ENCODE measurements at places on chromosomes 16 and 17. TPM values are rescaled to one million over a fixed set of nuclear protein-coding genes. Genes with fewer than 3 reads are reported as not detected.
A peak's percentile ranks its signal among the peaks of the same experiment; 100 is the strongest.

DNA sequence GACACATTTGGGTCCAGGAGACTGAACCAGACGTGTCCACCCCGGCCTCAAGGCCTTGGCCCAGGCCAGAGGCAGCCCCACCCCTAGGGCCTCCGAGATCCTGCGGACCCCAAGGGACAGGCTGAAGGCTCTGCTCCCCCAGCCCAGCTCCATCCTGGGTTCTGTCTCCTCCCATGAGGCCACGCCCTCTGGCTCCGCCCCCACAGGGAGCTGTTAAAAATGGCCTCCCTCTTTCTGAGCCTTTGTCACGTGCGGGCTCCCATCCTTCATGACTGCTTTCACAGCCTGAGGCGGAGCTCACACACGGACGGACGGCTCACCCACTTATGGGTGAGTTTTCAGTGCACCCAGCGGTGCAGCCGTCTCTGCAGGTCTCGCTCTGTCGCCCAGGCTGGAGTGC lies 6.5 kb upstream of the CACNA1H start:
- no peak for DNase-seq
- H3K4me1 ChIP-seq, result no peaks in the 10 kb centered on the region
- H3K27ac ChIP-seq, result no peak overlapping the region
- H3K27me3 ChIP-seq, result peaks cover 4% of the 10 kb centered on the region
- H3K4me3 ChIP-seq, result no peak overlapping the region

DNA sequence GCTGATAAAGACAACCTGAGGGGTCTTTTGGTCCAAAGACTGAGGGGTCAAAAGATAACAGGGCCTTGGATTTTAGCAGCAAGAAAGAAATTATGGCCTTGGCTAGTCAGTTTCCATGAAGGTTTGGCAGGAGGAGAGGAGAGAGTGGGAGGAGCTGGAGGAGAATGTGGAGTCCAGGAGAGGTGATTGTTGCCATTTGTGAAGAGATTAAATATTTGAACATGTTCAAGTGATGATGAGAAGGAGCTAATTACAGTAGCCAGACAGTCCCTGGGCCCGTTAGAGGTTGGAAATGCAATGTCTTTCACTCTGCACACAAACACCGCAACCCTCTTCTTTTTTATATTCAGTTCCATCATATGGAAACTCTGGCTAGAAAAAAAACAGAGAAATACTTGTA lies 68.6 kb downstream of the TNRC6C start:
- no peak overlapping the region for H3K27ac ChIP-seq
- H3K4me1 ChIP-seq, result peaks cover 7% of the 10 kb centered on the region
- H3K36me3 ChIP-seq, result peaks cover 8% of the 10 kb centered on the region
- no peak for DNase-seq
- H3K27me3 ChIP-seq, result no peaks in the 10 kb centered on the region

DNA sequence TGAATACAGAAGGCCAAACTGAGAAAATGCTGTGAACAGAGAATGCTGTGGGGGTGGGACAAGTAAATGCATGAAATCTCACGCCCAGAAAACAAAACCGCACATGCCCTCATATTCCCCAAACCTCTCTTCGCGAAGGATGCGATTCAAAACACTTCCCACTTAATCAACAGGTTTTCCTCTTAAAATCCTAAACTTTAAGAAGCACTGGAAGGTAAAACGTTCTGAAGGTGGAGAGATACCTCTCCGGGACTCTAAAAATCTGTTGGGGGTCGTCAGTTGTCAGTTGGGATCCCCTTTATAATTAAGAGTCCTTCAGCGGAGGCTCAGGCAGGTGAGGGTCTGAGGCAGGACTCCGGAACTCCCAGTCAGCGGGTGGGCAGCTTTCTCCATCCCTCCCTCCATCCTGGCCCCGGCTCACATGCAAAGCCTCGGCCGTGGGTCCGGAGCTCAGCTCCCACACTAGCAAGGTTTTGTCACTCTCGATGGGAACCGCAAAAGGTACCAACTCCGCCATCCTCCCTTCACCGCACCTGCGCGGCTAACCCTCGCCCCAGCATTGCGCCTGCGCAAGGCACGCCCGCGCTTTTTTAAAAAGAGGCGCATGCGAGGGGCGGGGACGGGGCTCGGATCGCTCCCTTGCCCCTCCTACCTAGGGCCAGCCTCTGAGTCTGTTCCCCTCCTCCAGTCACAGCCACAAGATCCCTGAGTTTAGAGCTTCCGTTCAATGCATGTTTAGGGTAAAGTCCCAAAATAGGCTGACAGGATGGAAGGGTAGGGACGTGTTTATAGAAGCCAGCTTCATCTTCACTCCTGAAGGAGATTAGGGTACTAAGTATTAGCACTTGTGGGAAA lies at the start of gene RDM1:
TSS of gene RDM1 (minus strand) at position 563 of the 855 bp plus-strand sequence. CDS start at position 517, 46 bp downstream.
- peak within 1 kb of the TSS; percentile 88 for H3K4me3 ChIP-seq
- DNase-seq, result peak; percentile 89
- peak within 1 kb of the TSS; percentile 90 for H3K27ac ChIP-seq
- peaks cover 29% of the 10 kb centered on the region for H3K4me1 ChIP-seq
- H3K27me3 ChIP-seq, result peaks cover 18% of the 10 kb centered on the region
- H3K36me3 ChIP-seq, result peaks cover 5% of the 10 kb centered on the region

DNA sequence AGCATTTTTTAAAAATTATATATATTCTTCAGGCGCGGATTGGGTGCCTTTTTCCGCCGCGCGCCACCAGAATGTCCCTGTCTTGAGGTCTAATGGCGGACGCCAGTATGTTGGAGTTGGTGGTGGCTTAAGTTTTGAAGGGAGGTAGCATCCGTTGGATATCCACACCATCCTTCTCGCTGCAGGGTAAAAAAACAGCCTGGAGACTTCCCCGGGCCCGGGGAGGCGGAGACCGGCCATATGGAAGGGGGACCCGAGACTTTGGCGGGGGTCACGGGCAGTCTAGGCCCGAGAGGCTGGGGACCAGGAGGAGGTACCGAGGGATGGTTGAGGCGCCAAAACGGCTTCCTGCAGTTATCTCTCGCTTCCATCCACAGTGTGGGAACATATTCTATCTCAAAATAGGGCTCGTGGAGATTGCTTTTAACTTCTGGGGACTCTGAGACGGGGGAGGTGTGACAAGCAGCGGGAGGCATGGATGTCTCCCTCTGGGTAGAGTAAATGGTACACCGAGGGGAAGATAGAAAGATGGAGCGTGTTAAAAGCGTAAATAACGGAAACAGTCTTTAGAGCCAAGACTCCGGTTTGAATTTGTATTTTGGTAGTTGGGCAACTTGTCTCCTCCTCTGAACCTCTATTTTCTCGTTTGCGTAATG lies at the start of gene SF3B3:
TSS of gene SF3B3 (plus strand) at position 74 of the 656 bp plus-strand sequence. CDS start 2,841 bp downstream, outside the sequence.
- H3K4me1 ChIP-seq, result peaks cover 56% of the 10 kb centered on the region
- H3K27ac ChIP-seq, result peak within 1 kb of the TSS; percentile 97
- DNase-seq, result peak; percentile 68

ATP2C2 gene
- total RNA-seq, result not detected

LRRC45 gene
- 37.6 TPM for total RNA-seq

- H3K4me1 ChIP-seq, result no peaks in the 10 kb centered on the region
- no peak overlapping the region for H3K27ac ChIP-seq
- H3K27me3 ChIP-seq, result no peaks in the 10 kb centered on the region
Observed at GRCh38 chr17:9484789-9485188, 90.8 kb downstream of the STX8 start.

GRCh38 chr16:75345711-75346110 lies 87.6 kb downstream of the CFDP1 start:
- H3K4me1 ChIP-seq, result no peaks in the 10 kb centered on the region
- no peak for DNase-seq
- H3K36me3 ChIP-seq, result peaks cover 9% of the 10 kb centered on the region
- no peak overlapping the region for H3K4me3 ChIP-seq
- no peak overlapping the region for H3K27ac ChIP-seq
- H3K27me3 ChIP-seq, result peaks cover 3% of the 10 kb centered on the region

DNA sequence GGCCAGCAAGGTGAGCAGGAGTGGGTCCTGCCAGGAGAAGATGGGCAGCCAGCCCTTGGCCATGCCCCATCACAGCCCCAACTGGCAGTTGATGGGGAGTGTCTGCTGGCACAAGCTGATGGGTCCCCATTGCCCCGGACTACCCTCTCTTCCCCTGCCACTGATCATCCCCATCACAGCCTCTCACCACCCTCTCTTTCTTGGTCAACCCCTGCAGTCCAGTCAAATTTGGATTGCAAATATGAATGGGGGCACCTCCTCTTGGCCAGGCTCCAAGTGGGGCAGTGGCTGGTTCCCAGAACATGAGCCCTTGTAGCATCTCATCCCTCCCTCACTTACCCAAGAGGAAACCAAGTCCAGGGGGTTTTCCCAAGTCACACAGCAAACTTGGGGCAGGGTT lies 17.4 kb downstream of the SEZ6 start:
- H3K27ac ChIP-seq, result no peak overlapping the region
- no peaks in the 10 kb centered on the region for H3K36me3 ChIP-seq
- no peak for DNase-seq
- peaks cover 2% of the 10 kb centered on the region for H3K4me1 ChIP-seq
- no peak overlapping the region for H3K4me3 ChIP-seq

DNA sequence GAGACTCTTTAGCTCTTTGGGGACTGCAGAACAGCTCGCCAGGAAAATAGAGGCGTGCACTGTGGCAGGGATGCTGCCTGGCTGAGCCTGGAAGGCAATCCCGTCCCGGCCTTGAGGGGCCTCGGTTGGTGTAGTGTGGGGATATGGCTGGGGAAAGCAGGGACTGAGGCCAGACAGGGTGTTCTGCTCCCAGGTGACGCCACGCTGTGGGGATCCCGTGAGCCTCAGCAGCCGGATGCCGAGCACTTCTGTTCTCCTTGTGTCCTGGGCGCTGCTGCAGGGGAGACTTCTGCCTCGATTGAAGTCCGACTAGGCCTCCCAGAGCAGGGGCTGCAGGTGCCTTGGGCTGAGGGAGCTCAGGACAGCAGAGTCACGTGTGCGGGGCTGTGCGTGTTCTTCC lies 72.6 kb downstream of the BANP start:
- H3K27ac ChIP-seq, result peak overlapping the region; percentile 65
- H3K4me1 ChIP-seq, result peaks cover 7% of the 10 kb centered on the region
- DNase-seq, result no peak
- no peaks in the 10 kb centered on the region for H3K27me3 ChIP-seq

NUPR1 gene
- not detected for total RNA-seq

FKBP10 gene
- 1.1 TPM for total RNA-seq

KRTAP4-9 gene
- total RNA-seq, result not detected

TXNL4B gene
- total RNA-seq, result 25.1 TPM

GRCh38 chr16:88455610-88456355 lies 2.7 kb downstream of the ZFPM1 start:
- peak overlapping the region; percentile 83 for H3K4me3 ChIP-seq
- peaks cover 34% of the 10 kb centered on the region for H3K4me1 ChIP-seq
- H3K27ac ChIP-seq, result peak overlapping the region; percentile 93
- peaks cover 3% of the 10 kb centered on the region for H3K27me3 ChIP-seq

GRCh38 chr16:54927125-54928015 lies 3.3 kb upstream of the IRX5 start:
- peaks cover 5% of the 10 kb centered on the region for H3K36me3 ChIP-seq
- H3K27me3 ChIP-seq, result peaks cover 62% of the 10 kb centered on the region
- H3K4me1 ChIP-seq, result peaks cover 21% of the 10 kb centered on the region

CD7 gene
- total RNA-seq, result 454 TPM

- H3K36me3 ChIP-seq, result peaks cover 10% of the 10 kb centered on the region
- H3K4me3 ChIP-seq, result no peak overlapping the region
- peaks cover 73% of the 10 kb centered on the region for H3K4me1 ChIP-seq
- DNase-seq, result no peak
- H3K27me3 ChIP-seq, result no peaks in the 10 kb centered on the region
Observed at GRCh38 chr17:40597156-40597555, 31.9 kb upstream of the CCR7 start.

- peak overlapping the region; percentile 3 for H3K4me3 ChIP-seq
- peaks cover 9% of the 10 kb centered on the region for H3K4me1 ChIP-seq
Observed at GRCh38 chr17:50361561-50362480, 11.2 kb downstream of the MRPL27 start.

DNA sequence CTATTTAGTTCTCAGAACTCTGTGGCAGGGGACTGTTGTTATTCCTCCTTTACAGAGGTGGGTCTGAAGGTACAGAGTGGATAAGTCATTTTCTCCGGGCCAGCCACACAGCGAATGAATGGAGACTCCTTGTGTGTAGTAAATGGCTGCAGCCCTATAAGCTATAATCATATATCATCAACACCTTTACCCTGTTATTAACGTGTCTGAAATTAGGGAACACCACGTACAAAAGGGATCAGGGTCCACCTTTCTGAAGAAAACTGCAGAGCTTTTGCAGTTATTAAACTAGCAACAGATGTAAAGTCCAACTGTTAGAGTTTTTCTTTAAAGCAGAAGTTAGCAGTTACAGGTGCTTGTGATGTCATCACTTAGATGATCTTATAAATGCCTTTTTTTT lies 696.7 kb downstream of the MAF start:
- no peaks in the 10 kb centered on the region for H3K27me3 ChIP-seq
- no peak overlapping the region for H3K4me3 ChIP-seq

DNA sequence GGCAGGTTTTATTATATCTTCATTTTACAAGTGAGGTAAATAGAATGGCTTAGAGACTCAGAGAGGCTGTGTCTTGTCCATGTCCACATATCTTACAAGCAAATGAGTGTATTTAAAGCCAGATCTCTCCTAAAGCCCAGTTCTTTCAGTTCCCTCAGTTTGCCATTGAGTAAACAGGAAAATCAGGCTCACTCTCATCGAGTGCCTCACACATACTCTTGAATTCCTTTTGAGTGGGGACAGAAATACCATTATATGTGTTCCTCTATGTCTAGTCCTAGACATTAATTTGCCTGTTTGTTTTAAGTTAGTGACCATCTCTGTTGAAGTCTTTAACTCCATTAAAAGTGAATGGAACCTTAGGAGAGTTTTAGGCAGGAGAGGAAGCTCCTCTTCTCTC lies 40.1 kb downstream of the BPTF start:
- no peak for DNase-seq
- no peak overlapping the region for H3K27ac ChIP-seq
- peaks cover 44% of the 10 kb centered on the region for H3K4me1 ChIP-seq
- H3K27me3 ChIP-seq, result no peaks in the 10 kb centered on the region
- no peak overlapping the region for H3K4me3 ChIP-seq

GRCh38 chr16:69838489-69838888 lies 76.4 kb downstream of the WWP2 start:
- peaks cover 17% of the 10 kb centered on the region for H3K36me3 ChIP-seq
- DNase-seq, result no peak
- no peak overlapping the region for H3K4me3 ChIP-seq
- no peaks in the 10 kb centered on the region for H3K27me3 ChIP-seq
- no peak overlapping the region for H3K27ac ChIP-seq

DNA sequence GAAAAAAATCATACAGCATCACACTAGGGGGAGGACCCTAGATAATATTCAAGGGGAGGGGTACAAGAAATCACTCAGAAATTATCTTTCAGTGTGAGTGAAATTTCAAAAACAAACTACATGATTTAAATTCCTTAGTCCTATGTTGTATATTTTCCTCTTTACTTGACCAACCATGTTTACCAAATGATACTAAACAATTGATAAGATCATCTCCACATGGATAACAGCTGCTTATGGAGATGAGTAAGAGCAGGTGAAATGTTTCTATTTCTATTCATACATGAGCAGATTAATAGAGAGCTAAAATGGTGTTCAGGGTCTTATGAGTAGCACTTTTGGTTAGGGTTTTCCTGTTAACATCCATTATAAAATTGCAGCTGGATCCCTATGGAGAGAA lies 7.3 kb upstream of the VAT1L start:
- no peak overlapping the region for H3K4me3 ChIP-seq
- no peaks in the 10 kb centered on the region for H3K27me3 ChIP-seq
- no peak for DNase-seq
- H3K36me3 ChIP-seq, result no peaks in the 10 kb centered on the region
- H3K27ac ChIP-seq, result no peak overlapping the region
